Retina (tissue), 1 donor: ENCODE measurements at places on chromosomes 2 and 18.

DNA sequence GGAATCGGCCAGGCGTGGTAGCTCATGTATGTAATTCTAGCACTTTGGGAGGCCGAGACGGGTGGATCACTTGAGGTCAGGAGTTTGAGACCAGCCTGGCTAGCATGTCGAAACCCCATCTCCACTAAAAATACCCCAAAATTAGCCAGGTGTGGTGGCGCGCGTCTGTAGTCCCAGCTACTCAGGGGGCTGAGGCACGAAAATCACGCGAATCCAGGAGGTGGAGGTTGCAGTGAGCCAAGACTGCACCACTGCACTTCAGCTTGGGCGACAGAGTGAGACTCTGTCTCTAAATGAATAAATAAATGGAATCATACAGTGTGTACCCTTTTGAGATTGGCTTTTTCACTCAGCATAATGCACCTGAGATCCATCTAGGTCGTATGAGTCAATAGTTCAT, 19.4 kb upstream of the TTC39C start:
- no peak for DNase-seq

GRCh38 chr2:199207011-199207410, 250.7 kb downstream of the SATB2 start:
- no peak for DNase-seq

- DNase-seq: no peak
These were observed 1.2 kb downstream of the RAB12 start for GRCh38 chr18:8610459-8610851.

GRCh38 chr2:237603718-237604362, 13.3 kb upstream of the RAB17 start:
- DNase-seq: peak; percentile 28

DNA sequence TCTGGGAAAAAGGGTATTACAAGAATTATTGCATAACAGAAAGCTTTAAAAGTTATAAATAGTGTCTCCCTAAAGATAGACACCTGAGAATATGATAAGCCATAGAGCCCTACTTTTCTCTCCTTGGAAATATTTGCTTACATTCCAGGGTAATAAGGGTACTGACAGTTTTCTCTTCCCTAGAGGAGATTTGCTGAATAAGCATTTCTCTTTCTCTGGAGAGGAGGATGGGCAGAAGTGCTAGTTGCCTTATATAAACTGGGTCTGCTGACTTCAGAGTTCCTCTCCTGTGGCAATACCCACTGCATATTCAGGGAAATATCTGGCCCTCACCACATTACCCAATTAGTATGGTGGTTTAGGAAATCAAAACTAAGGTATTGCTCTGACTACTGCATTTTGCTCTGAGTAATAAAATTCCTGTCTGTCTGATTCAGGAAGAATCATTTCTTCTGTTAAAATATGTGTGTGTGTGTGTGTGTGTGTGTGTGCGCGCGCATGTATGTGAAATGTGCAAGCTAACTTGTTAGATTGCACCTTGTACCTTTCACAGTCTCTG, 1391.3 kb downstream of the DSC3 start:
- DNase-seq: no peak

- peak; percentile 28 for DNase-seq
These were observed 25.7 kb upstream of the FAM178B start for GRCh38 chr2:97011977-97012569.

- DNase-seq: no peak
These were observed 112.0 kb downstream of the GBX2 start for GRCh38 chr2:236056141-236056540.

DNA sequence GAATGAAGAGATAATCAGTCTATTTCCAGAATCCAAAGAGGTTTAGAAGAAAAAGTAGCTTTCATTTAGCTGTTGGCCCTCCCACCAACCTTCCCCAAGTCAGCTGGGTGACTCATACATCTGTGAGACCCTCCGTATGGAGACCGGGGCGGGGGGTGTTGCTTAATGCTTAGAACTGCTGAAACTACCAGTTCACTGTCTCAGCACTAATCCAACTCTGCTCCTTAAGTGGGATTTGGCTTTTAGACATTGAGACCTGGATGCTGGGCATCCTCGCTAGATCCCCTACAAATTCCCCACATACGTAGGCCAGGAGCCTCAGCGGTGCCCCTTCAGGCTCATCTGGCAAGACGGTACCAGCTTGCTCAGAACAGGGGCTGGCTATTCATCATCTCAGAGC, at the start of gene SAG:
TSS of gene SAG (plus strand) at position 252 of the 400 bp plus-strand sequence. CDS start 1,374 bp downstream, outside the sequence.
- DNase-seq: no peak

GRCh38 chr18:7871560-7872456, 304.7 kb downstream of the PTPRM start:
- no peak for DNase-seq

GRCh38 chr2:171479154-171479814, 43.0 kb upstream of the CYBRD1 start:
- DNase-seq: no peak

DNA sequence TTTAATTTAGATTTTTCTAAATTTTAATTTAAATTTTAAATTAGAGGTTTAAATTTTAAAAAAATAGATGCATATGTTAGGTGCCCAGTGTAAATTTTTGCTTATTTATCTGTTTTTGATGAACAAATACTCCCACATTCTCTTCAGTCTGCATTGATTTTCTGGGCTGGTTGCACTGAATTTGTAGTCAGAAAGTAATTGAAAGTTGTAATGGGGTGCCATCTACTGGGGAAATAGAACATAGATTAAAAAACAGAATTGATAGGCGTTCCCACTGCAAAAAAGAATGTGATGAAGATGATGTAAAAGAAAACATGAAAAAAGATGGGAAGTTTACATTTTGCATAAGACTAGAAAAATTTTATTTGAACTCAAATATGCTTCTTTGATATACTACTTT, 51.7 kb upstream of the CCDC85A start:
- DNase-seq: peak; percentile 36

DNA sequence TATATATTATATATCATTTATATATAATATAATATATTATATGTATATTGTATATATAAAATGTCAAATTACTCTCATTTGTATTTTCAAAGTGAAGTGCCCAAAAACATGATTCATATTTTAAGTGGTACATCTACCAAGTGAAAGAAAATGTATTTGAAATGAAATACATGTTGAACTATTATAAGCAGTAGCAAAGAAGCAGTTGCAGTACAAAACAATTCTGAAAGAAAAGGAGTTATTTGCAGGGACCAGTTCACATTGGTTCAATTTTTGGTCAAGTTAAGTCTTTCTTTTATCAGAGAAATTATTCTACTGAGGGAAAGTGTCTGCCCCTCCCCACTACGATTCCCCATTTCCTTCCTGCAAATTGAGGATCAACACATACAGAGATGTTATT, 51.9 kb downstream of the APLF start:
- no peak for DNase-seq

GRCh38 chr18:48803951-48804855, 146.6 kb downstream of the SMAD7 start:
- DNase-seq: no peak

- DNase-seq: no peak
These were observed 15.2 kb upstream of the SCYGR1 start for GRCh38 chr2:227402959-227403358.

GRCh38 chr2:60152226-60152833, 401.1 kb downstream of the BCL11A start:
- DNase-seq: no peak

DNA sequence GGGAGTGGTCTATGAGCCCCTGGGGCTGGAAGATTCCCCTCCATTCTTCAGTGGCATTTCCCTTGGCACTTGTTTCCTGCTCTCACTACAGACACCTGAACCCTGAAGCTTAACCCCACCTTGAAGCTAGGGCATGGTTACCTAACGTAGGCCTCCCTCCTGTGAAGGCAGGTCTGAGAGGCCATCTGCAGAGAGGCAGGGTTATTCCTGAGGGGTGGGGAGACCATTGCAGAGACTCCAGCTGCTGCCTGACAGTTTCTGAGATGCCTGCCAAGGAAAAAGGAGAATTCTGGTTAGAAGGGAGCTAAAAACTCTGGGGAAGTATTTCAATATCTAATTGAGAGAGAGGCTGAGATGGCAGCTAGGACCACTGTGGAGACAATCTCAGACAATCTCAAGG, 119.3 kb upstream of the NDUFV2 start:
- DNase-seq: no peak

- no peak for DNase-seq
These were observed 119.7 kb upstream of the ETAA1 start for GRCh38 chr2:67277450-67277849.

DNA sequence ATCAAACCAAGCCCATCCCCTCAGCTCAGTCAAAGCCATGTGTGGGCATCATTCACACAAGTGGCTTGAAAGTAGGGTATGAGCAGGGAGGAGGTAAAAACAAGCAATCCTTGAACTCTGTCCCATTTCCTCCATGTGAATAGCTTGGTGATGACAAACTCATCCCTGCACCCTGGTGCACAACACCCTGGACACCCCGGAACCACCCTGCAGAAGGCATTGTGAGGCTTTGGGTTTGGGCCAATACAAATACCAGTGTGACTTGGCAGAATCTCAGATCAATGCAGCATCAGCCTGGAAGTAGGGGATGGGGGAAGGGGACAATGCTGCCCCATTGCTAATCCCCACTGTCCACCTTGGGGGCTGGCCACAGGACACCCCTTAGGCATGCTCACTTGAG, 28.6 kb downstream of the TGFA start:
- no peak for DNase-seq

GRCh38 chr18:51196811-51197660, 445 bp downstream of the MEX3C start:
- peak; percentile 84 for DNase-seq

GRCh38 chr2:209495855-209496585, 72.2 kb downstream of the MAP2 start:
- no peak for DNase-seq

- no peak for DNase-seq
These were observed 31.9 kb downstream of the SLC66A3 start for GRCh38 chr2:11187083-11187619.

DNA sequence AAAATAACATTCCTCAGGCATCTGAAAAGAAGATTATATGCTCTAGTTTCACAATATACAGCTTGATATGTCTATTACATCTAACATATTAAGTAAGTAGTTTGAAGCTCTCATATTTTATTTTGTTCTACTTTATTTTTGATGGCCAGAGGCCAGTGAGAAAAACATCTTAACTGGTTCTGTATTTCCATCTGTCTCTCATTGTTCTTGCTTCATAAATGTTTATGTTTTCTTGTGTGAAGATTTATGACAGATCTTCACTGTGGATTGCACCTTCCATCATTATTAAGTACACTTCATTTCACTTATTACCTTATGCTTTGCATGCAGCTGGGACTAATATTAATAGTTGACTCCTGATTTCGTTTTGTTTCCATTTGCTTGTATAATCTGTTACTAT, 511.2 kb downstream of the TSN start:
- no peak for DNase-seq

- DNase-seq: no peak
These were observed 30.8 kb upstream of the PRLH start for GRCh38 chr2:237535385-237536082.

- DNase-seq: no peak
These were observed 24.1 kb upstream of the APOB start for GRCh38 chr2:21067859-21068537.

DNA sequence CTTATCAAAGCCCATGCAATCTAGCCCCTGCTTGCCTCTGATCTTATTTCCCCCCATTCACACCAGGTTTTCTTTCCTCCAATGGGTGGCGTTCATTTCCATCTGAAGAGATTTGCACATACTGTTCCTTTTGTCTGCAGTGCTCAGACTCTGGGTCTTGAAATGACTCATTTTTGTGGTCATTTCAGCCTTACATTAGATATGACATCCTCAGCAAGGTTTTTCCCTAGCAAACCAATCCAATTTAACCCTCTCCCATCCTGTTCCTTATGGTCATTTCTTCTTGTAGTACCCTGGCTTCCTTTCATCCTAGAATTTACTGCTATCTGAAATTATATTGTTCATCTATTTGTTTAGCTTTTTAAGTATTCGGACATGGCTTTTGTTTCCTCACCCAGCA, 42.5 kb upstream of the SCN1A start:
- DNase-seq: no peak

GRCh38 chr2:40434731-40435271, 17.1 kb downstream of the SLC8A1 start:
- no peak for DNase-seq

GRCh38 chr2:140063356-140063755, 1283.2 kb upstream of the NXPH2 start:
- no peak for DNase-seq

- DNase-seq: no peak
These were observed 48.6 kb downstream of the GYPC start for GRCh38 chr2:126704434-126705160.

GRCh38 chr18:26566874-26567555, 18.7 kb upstream of the KCTD1 start:
- DNase-seq: no peak

DNA sequence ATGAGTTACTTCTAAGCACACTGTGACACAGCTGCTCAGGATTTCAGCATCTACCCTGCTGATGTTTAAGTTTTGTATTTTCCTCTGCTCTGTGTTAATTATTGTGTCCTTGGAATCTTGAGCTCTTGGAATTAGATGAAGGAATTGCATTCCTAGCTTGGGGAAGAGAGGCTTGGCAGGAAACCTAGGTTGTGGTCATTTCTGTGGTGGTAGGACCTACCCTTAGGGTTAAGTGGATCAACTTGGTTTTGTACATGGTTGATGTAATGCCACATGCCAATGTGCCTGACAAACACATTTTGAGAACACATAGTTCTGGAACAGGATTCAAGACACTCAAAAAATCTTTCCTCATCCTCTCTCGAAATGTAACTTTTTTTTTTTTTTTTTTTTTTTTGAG, 264.5 kb upstream of the MEX3C start:
- DNase-seq: no peak

- DNase-seq: peak; percentile 75
These were observed 11.9 kb upstream of the NT5DC4 start for GRCh38 chr2:112708968-112709367.

DNA sequence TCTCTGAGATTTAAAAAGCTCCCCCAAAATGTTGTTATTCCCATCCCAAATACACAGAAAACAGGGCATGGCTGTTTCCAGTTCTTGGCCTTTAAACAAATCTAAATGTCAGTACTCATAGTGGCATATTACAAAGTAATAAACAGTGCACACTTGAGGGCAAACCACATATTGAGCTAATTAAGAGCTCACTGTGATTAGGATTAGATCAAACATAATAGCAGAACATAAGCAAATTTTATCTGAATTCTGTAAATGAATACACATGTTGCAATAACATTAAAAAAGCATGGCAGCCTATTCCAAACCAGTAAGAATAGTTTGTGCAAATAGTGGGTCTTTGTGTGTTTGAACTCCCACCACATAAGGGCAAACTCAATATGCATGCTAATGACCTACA, 66.7 kb downstream of the FAM228A start:
- DNase-seq: no peak

- peak; percentile 23 for DNase-seq
These were observed 112.5 kb downstream of the SLC4A3 start for GRCh38 chr2:219739866-219740440.

GRCh38 chr18:73503326-73503725, 635.5 kb upstream of the NETO1 start:
- DNase-seq: no peak

GRCh38 chr2:140567734-140568133, 1563.1 kb downstream of the LRP1B start:
- DNase-seq: no peak

GRCh38 chr2:216001216-216002100, 11.9 kb downstream of the MREG start:
- peak; percentile 44 for DNase-seq

GRCh38 chr18:74498712-74499627, 2.8 kb downstream of the CNDP2 start:
- DNase-seq: no peak

GRCh38 chr2:32783933-32784332, 156.1 kb downstream of the TTC27 start:
- DNase-seq: no peak

GRCh38 chr2:181772777-181773176, 92.5 kb upstream of the NEUROD1 start:
- no peak for DNase-seq
